ENCODE measurements at places on chromosomes 7 and 10.

DNA sequence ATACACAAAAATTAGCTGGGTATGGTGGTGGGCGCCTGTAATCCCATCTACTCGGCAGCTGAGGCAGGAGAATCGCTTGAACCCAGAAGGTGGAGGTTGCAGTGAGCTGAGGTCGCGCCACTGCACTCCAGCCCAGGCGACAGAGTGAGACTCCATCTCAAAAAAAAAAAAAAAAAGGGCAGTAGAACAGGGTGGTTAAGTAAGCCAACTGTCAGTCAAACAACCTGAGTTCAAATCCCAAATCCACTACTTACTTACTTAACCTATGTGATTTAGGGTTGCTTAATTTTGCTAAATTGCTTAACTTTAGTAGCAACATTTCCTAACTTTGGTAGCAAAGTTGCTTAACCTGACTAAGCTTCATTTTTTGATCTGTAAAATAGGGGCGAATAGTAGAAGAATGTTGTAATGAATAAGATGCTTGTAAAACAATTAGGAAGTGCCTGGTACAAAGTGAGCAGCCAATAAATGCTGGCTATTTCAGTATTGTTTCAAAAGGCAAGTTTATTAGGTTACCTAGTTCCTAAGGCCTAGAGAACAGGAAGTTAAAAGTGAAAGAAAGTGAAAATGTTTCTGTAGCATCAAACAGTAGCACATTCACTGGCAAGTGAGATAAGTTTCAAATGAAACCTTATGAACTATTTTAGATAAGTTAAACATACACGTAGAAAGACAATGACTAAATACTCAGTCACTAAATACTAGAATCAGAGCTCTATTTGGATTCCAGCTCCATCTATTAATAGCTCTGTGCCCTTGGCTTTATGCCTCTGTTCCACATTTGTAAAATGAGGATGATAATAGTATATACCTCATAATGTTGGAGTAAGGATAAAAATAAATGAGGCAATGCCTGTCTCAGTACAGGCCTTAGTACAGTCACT lies 64.3 kb downstream of the HOXA1 start:
- no peak for DNase-seq

DNA sequence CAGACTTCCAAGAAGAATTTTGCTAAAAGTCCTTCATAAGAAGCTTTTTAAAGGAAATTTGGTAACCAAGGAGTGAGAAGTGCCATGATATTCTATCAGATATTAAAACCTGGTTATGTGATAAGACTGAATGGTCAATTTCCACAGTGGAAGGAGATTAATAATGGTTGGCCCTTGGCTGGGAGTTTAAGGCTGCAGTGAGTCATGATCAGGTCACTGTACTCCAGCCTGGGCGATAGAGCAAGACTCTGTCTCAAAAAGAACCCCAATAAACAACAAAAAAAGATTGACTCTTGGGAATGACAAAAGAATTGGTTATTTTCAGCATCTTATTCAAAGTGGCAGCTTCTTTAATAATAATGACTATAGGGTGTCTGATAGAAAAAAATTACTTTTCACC lies 37.2 kb downstream of the EXOC4 start:
- no peak for DNase-seq

DNA sequence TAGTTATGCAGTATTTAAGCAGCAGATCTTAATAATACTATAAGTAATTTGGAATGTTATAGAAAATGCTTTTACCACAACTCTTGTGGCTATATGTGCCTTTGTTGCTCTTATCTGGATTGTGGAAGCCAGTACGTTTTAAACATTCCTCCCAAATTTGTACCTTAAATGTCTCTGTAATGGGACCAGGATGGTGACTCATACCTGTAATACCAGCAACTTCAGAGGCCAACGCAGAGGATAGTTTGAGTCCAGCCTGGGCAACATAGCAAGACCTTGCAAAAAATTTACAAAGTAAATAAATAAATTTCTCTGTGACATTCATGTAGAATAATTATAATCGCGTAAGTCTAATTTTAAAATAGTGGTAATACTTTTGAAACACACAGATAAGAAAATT lies 283.1 kb downstream of the POM121L12 start:
- no peak for DNase-seq

- DNase-seq: no peak
These were observed 395.6 kb downstream of the TNS3 start for GRCh38 chr7:47186316-47186715.

DNA sequence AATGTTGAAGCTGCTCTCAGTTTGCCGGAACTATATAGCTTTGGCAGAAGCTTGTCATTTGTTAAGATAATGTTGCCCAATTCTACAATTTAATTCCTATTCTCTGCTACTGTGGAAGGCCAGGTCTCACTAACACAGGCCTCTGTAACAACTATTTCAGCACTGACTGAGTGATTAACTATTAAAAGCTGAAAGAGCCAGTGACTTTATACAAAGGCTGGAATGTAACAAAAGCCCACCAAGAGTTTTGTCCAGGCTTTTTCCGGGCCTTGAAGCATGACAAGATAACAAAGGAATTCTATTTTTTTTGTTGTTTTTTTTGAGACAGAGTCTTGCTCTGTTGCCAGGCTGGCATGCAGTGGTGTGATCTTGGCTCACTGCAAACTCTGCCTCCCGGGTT lies 795.6 kb downstream of the PHTF2 start:
- DNase-seq: no peak

DNA sequence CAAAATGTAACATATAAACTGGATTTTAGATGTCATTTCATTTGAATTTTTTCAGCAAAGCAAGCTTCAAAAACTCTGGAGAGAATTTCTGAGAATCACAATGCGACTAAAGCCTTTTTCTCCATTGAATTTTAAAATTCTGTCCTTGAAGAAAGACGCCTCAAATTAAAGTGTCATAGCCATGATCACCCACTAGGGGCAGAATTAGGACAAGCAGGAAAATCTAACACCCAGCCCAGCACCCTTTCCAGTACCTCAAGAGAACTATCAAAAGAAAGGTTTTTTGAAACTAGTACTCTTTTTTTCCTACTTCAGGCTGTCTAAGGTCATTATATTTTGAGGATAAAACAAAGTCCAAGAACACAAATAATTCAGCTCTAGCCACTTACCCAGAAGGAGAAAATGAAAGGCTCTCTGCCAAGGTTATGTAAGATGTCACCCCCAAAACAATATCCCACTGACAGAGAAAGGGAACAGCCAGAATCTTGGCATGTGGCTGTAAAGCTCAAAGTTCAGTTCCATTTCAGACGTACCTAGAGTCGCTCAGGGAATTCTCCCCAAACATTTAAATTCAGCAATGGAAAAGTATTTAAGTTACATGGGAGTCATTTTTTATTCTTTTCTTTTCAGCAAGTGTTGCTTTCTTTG lies 299.4 kb downstream of the SNX13 start:
- no peak for DNase-seq

DNA sequence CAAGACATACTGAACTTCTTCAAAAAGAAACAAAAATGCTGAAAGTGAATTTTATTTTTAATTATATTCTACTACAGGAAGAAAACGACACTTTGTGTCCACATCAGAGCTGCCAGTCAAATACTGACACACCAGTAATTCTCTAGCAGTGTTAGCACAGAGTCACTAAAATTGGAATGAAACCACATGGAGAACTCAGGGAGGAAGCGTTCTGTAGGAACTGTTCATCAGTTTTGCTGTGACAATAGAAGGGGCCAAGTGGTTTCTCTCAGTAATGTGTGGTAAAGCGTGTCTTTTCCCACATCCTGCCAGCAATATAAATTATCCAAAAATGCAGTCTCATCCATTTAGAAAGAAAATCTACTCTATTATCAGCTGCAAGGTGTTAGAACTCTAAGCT lies 683.3 kb downstream of the GRM8 start:
- DNase-seq: no peak

- no peak for DNase-seq
These were observed 34.4 kb upstream of the ECHDC3 start for GRCh38 chr10:11707624-11708350.

DNA sequence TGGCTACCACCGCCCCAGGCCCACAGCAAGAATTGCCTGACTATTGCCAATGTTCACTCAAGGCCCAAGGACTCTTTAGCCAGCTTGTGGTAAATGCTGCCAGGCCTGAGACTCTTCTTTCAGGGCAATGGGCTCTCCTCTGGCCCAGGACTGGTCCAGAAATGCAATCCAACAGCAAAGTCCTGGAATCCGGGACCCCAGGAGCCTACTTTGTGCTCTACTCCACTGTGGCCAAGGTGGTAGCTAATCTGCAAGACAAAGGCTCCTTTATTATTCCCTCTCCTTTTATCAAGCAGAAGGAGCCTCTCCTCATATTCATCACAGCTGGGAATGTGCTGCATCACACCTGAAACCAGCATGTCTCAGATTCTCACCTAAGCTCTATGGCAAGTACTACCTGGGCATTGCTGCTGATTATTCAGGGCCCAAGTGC lies 107.6 kb upstream of the PRSS58 start:
- no peak for DNase-seq

DNA sequence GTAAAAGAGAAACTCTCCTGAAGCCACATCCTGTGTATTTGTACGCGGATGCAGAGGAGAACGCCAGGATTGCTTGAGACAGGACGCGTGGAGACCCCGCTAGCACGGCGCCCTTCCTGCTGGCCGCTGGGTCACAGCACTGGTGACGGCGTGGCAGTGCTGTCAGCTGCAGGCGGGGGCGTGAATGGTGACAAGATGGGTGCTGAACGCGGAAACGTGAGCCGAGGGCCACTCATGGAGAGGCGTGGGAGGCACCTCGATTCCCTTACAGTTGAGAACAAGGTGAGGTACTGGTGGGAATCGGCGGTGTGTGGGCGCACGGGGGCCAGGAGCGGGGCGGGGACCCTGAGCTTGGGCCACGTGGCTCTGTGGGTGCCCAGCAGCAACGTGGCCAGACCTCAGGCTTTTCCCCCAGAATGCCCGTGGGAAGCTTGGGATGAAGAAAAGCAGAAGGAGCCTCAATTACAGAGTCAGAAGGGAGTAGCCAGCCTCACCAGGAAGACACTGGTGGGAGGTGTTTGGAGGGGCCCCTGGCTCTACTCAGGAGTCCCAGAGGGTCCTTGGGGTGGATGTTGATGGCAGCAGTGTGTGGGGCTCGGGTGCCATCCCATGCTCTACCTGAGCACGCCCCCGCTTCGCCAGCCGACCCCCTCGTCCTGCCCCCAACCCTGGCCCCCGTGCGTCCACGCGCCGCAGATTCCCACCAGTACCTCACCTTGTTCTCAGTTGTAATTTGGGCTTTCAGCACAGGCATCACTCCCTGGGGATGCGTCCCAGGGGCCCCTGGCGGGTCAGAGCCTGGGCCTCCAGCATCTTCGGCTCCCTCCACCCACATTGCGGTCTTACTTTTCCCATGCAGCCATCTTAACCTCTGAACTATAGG lies 208.4 kb upstream of the TCERG1L start:
- DNase-seq: no peak

GRCh38 chr10:103921750-103922195 lies 3.8 kb upstream of the STN1 start:
- DNase-seq: no peak

DNA sequence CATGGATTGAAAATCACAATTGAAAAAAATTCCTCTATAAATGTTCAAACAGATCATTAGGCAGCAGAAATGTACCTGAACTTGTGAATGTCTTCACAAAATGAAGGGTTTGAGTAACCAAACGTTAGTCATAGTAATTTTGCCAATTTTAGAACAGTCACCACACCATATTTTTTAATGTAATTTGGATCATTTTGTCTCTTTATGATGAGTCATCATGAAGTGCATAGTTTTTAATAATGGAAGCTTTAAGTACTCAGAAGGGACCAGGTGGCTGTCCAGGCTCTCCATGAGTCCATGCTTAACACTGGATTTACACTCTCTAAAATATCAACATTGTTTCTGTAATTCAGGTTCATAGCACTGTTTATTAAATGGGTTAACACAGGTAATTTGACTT lies 219.2 kb downstream of the ETV1 start:
- DNase-seq: no peak

GRCh38 chr7:134856091-134856490 lies 76.7 kb downstream of the CALD1 start:
- no peak for DNase-seq

- no peak for DNase-seq
These were observed 12.3 kb upstream of the TRDMT1 start for GRCh38 chr10:17213646-17214349.

DNA sequence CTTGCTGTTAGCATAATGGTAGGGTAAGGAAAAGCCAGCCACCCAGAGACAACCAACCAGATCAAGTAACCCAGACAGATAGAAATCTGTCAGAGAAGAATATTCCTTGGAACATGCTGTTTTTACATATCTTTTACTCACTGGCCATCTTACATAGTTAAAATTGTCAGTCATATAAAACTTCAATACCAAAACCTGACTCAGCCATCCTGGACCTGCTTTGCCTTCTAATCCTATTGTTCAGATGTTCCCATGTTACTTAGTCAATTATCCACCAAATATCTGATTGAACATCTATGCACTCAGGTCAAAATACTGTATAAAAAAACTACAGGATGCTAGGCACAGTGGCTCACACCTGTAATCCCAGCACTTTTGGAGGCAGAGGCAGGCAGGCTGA lies 466.5 kb upstream of the NRP1 start:
- DNase-seq: no peak

DNA sequence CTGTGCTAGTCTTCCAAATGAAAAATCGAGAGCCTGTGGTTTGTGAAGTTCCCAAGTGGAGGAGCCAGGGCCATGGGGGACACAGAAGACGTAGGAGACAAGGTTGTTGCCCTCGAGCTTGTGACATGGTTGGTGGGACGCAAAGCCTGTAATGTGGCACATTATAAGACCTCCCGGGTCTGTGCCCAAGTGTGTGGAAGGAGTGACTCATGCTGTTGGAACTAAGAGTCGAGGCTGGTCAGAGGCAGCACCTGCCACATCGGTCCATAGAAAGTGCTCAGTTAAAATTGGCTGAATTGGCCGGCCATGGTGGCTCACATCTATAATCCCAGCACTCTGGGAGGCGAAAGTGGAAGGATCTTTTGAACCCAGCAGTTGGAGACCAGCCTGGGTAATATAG lies 27.0 kb upstream of the PODXL start:
- DNase-seq: no peak

GRCh38 chr10:72802763-72803505 lies 90.6 kb upstream of the OIT3 start:
- DNase-seq: no peak

DNA sequence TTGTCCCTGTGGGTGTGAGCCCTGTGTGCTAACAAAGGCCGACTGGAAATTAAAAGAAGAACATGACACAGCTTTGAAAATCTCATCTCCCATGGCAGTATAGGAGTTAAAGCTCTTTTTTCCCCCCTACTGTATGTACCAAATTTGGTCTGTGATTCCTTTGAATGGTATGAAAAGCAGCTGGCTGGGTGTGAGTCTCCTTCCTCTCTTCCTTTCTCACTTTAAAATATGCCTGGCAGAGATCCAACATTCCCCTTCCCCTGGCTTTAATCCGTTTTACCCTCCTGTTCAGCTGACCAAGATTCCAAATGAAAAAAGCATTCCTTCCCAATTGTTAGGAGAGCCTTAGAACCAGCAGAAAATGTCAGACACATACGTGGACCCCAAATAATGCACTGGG lies 225.0 kb upstream of the CELF2 start:
- no peak for DNase-seq

Data from stimulated activated CD4-positive, alpha-beta T cell treated with anti-CD3 and anti-CD28 coated beads, Interleukin-15, amount 100 ng/mL, for 1 hour (primary cell).